ENCODE measurements at places on chromosomes 4 and X.

DNA sequence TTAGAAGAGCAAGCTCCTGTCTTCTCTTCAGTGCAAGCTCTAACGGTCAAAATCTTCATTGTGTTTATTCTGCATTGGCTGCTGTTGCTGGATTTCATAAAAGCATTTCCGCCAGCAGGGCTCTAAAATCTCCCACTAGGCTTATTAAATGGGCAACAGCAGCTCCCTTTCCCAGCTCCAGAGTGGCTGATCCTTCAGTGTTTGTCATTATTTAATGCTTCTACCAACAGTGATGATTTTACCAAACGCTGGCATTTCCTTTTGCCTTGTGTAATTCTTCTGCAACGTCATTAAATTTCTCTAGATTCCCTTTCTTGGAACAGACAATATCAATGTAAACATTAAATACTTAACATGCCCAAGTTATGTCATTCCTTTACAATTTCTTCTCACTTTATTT lies 20.1 kb downstream of the SLC7A11 start:
- DNase-seq = no peak

- DNase-seq = no peak
These were observed 803.6 kb upstream of the ADGRL3 start for GRCh38 chr4:60396341-60397049.

DNA sequence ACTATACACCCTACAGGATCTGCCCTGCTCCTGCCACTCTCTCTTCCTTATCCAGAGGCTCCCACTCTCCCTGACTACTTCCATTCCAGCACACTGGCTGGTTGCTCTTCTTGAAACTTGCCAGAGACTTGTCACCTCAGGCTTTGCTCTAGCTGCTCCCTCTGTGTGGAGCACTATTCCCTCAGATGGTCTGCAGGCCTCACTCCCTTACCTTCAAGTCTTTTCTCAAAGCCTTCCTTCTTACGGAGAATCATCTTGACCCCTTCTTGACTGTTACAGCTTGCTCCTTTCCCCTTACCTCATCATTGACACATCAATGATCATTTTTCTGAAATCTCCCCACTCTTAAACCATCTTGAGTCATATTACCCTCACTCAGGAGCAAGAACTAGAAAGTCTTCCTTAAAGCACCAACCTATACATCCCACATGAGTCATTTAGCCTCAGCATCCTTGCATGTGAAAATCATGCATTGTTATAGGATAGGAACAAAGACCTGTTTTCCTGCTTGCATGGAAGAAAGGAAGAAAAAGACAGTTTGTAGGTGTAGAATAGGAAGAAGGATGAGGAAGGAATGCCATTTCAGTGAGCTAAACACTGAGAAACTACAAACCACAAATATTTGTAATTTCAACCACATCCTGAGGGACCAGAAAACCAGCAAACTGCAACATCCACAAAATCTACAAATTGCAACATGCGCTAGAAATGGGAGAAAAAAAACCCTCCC lies 55.7 kb downstream of the ANTXR2 start:
- no peak for DNase-seq

DNA sequence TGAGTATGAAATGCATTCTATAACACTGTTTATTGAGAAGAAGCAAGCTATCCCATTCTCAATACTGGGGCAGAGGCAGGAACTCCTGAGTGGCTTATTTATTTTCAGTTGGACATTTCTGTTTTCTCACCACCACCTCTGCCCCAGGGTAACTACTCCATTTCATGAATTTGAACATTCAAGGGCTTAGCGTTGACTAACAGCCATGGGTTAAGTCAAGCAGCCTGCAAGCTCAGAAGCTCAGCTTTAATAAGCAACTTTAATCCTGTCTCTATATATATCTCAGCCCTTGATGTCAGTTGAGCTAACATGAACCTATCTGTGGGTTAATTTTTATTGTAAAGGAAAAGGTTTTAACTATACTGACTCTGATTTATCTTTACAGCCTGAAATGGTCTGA lies 93.8 kb downstream of the MBNL3 start:
- no peak for DNase-seq

DNA sequence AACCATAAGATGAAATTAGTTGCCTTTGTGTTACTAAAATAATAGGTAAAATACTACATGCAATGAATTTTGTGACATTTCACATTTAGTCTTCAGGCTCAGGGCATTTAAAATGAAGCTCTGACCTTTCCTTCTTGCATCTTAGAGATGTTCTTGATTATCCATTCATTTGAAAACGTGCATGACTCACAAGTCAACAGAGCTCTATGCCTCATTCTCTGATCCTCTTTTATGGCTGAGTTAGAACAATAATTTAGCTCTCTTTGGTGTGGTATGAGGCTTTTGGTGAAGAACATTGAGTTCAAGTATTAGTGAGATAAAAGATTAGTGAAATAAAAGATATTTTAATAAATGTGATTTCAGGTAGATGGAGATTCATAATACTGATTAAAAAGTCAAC lies 66.5 kb downstream of the TIGD2 start:
- DNase-seq = no peak

DNA sequence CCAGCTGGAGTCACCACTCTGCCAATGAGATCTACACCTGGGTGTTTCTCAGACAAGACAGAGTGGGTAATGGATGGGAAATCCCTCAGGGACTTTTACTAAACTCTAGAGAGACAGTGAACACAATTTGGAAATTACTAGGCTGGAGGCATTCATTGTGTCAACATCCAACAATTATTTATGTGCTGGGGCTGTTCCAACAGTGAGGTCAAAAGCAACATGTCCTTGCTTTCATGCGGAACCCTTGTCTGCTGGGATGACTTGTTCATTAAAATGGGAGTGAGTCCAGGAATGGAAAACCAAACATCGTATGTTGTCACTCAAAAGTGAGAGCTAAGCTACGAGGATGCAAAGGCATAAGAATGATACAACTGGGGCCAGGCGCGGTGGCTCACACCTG lies 54.0 kb downstream of the DRD5 start:
- DNase-seq = no peak

- no peak for DNase-seq
These were observed 192.0 kb upstream of the HAND2 start for GRCh38 chr4:173722075-173722474.

DNA sequence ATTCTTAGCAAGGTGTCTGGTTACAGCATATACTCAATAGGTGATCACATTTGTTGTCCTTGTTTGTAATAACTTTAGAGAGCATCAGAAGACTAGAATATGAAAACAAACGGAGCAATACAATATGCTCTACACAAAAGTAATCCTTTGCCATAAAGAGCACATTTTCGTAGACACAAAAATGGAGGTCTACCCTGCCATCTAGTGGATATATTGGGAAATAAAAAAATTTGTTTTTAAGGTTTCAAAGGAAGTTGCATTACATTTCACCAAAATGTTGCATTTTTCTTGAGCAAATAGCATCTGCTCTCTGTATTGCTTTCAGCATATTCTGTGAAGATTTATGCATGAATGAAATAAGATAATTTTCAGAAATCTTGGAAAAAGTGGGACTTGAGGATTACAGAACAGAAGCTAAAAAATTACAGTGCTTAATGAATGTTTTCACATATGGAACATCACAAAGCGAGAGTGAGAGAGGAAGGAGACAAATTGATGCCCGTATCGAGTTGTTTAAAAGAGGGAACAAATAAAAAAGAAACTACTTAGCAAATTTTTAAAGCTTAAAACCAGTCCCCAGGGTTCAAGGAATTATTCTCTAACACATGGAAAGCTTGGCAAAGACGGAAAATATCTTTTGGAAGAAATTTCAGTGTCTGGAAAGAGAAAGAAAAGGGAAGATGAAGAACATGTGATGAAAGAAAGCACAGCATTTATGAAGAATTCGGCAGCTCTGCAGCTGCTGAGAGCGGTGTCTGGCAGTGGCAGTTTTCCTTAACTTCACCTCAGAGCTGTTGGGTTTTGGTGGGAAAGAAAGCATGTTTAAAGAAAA lies 390.1 kb downstream of the ANKRD50 start:
- no peak for DNase-seq

DNA sequence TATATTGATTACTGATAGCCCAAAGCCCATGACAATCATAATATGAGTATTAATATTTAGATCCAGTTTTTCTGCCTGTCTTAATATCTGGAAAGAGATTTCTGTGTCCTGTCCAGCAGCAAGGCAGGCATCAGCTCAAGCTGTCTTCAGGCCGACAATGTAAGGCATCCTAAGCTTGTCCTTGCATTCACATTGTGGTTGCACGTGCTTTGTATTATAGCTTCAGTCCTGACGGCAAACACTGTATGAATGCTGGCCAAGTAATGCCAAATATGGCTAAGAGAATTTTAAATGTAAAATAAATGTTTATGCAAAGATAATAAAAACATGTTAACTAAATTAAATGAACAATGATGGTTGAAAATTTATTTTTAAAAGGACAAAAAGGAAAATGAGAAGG lies 255.7 kb upstream of the RPS6KA3 start:
- DNase-seq = no peak

- DNase-seq = no peak
These were observed 21.4 kb downstream of the USO1 start for GRCh38 chr4:75745721-75746199.

- DNase-seq = no peak
These were observed 795 bp upstream of the BRWD3 start for GRCh38 chrX:80810365-80810978.

All from dorsolateral prefrontal cortex (tissue), 122 donors.